ENCODE measurements at places on chromosomes 16 and 17.

DNA sequence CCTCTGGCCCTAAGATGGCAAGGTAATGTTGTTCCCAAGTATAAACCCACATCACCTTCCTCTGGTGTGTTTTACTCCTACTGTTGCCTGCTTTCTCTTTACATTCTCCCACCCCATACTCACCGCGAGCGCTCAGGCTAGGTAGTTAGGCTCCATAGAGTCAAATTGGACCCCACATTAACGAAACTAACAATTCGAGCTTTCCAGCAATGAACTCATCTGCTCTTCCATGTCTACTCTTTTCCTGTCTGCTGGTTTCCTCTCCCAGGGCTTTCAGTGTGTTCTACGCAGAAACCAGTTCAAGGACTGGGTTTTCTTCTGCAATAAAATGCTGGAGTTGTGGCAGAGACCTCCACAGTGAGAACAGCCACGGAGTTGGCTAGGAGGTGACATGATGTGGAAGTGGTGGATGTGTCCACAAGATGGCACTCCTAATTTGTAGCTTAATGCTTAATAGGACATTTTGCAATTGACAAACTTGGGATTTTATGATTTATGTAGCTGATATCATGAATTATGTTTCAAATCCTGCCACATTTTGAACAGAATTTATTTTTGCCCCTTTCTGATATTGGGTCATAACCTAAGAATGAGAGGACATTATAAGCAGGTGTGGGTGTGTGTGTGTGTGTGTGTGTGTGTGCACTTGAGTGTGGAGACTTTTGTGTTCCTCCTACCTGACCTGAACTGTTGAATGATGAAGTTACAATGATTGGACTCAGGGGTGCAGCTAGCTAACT is 2.2 kb upstream of the UQCRC2 start:
- DNase-seq: no peak

DNA sequence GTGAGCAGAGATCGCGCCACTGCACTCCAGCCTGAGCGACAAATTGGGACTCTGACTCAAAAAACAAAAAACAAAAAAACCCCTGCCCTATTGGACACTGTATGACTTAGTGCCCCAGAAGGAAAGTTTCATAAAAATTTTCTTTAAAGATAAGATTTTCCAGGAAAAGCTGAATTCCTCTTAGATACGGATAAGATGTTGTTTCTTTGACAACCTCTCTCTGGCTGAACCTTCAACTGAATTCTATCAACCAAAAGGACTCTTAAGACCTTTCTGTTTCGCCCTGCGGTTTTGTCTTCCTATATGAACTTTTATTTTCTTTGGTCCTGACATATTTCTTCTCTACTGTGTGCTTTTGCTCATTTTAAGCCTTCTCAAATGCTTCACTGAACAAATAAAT is 35.8 kb downstream of the CPPED1 start:
- DNase-seq: no peak

DNA sequence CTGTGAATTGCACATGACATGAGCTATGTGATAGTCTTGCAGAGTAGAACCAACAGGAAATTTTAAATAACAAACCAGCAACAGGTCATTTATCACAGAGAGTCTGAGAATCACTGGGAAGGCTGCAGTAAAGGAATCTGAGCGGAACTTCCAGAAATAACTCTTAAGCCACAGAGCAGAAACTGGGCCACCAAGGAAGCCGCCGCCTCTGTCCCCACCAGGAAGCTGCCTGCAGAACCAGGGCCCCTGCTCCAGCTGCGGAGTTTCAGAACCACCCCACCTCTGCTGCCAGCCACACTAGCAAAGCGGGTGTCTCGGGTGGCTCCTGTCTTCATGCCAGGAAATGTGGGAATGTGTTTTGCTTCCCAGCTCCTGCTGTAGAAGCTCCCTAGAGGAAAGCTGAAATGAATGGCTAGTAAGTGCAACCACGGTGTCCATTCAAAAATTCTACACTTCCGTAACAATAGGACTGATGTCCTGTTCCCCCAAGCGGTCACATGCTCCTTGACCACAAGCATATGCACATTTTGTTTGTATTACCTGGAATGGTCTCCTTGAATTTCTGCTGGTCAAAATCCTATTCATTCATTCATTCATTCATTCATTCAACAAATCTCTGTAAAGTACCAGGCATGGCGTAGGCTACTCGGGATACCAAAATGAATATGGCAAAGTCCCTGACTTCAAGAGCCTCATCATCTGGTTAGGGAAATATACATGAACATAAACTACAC is 7.7 kb upstream of the ITPRIPL2 start:
- no peak for DNase-seq

- DNase-seq: no peak
Measured at GRCh38 chr16:49592546-49593423, 219.2 kb downstream of the C16orf78 start.

GRCh38 chr16:85566561-85567100 is 46.5 kb upstream of the GSE1 start:
- no peak for DNase-seq

DNA sequence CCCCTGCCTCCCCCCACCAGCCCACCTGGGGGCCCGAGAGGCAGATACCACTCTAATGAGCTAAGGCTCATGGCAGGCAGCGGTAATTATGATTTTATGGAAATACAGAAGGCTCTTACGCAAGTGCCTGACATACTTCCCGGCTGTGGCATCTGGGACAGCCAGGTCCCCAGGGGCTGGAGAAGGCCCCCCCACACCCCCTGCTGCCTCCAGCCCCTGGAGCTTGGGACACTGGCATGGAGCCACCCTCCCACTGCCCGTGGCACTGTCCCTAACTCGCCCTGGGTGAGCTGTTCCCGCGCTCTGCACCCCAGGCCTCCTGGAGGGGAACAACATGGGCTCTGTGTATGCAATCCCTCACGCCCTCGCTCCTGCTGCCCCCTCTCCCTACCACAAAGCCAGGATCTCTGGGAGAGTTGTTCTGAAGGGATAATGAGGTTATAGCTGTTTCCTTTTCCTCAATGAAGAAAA is 5.4 kb upstream of the STAC2 start:
- no peak for DNase-seq
